Activated naive CD4-positive, alpha-beta T cell treated with anti-CD3 and anti-CD28 coated beads, Interleukin-2, amount 10 ng/mL, durations not matched to agents 7 days and 5 days (primary cell): ENCODE measurements at places on chromosomes 2 and 18.
A peak's percentile ranks its signal among the peaks of the same experiment; 100 is the strongest.

DNA sequence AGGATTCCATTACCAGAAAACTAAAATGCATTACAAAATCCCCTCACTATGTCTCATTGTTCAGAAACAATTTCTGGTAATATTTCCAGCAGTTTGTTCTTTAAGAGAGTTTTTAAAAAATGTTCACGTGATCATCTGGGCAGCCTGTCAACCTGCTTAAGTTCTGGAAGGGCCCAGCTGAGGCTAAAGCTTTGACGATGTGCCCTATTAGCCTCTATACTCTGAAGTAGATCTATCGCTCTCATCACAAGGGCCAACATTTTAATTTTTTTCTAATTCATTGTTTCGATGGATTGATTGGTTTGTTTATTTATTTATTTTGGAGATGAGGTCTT, 205.8 kb downstream of the PRKCE start:
- no peak overlapping the region for H3K27ac ChIP-seq
- peaks cover 37% of the 10 kb centered on the region for H3K4me1 ChIP-seq
- no peaks in the 10 kb centered on the region for H3K27me3 ChIP-seq
- DNase-seq: no peak

GRCh38 chr2:95362486-95362885, 40.0 kb upstream of the FAHD2A start:
- H3K4me1 ChIP-seq: no peaks in the 10 kb centered on the region
- H3K36me3 ChIP-seq: no peaks in the 10 kb centered on the region
- H3K27me3 ChIP-seq: peaks cover 15% of the 10 kb centered on the region
- no peak overlapping the region for H3K4me3 ChIP-seq
- DNase-seq: no peak
- no peak overlapping the region for H3K27ac ChIP-seq

DNA sequence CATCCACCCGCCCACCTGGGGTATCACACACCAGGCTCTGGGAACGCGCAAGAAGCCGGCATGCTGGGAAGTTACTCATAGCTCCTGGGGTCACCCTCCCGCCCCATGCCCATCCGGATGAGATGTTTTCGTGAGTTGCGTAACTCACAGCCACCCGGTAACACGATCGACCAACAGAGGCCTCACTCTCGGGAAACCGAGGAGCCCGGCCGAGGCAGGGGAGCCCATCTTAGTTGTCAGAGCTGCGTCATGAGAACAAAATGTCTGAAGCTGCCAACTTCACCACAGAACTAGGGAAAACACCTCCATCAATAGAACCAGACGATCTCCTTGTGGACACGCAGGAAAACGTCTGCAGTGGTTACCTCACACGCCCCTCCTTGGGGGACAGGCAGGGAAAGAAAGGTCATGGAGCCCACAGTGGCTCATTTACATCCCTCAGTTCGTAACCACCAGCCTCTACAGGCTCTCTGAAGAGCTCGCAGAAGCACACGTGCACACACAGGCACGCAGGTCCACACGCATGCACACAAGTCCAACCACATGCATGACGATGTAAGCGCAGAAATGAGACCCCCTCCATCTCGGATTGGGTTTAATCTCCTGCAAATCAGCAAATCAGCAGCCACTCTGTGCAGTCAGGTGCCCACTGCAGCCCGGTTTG, 26.2 kb downstream of the ADI1 start:
- peaks cover 4% of the 10 kb centered on the region for H3K36me3 ChIP-seq
- H3K27me3 ChIP-seq: no peaks in the 10 kb centered on the region
- no peak overlapping the region for H3K4me3 ChIP-seq
- no peak for DNase-seq

GRCh38 chr2:210459880-210460279, 16.7 kb downstream of the LANCL1 start:
- H3K27ac ChIP-seq: no peak overlapping the region
- no peaks in the 10 kb centered on the region for H3K27me3 ChIP-seq
- no peak overlapping the region for H3K4me3 ChIP-seq

DNA sequence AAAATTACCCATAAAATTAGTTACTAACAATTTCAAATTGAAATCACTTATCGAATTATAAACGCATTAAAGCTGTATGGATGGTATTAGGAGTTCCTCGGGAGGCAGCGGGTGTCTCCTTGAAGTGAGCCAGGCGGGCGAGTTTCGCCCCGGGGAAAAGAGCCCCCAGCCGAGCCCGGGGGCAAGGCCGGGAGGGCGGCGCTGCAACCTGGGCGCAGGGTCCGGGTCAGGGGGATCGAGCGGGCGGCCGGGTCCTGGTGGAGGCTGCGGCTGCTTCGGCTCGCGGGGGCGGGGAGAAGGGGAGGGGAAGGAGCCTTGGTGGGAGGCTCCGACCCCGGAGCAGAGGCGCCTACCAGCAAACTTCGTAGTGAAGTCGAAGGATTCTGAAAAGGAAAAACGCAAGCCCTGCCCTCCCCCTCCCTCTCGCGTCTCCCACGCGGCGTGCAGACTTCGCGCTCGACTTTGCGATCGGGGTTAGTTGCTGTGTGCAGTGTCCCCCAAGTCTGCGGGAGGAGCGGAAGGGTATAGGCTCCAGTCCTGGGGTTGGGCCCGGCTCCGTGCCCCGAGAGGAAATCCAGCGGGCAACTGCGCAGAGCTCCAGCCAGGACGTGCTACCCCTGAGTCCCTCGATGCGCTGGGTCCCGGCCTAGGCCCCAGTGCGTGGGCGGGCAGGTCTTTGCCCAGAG, 140.8 kb downstream of the MEIS1 start:
- no peak overlapping the region for H3K4me3 ChIP-seq
- H3K4me1 ChIP-seq: peaks cover 4% of the 10 kb centered on the region
- no peak for DNase-seq
- peaks cover 2% of the 10 kb centered on the region for H3K36me3 ChIP-seq

DNA sequence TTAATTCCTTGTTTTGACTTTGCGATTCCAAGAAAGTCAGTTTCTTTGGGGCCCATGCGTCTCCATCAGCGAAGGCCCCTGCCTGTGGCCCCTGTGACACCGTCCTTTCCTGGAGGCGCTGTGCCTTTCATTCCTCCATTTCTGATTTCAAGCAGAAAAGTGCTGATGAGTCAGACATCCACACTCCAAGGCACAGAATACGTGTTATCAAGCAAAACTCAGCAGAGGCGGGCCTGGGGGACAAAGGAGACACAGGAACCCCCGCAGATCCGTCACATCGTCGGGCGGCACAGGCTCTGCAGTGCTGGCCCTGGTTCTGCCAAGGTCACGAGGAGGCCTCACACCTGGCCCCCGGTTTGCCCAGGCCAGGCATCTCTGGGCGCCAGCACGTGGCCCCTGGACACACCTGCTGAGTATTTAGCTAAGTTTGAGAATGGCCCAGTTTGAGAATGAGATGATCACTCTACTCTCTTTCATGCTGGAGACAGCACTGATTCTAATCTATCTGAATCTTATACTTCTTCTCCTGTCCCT, 7.2 kb upstream of the SALL3 start:
- peaks cover 2% of the 10 kb centered on the region for H3K36me3 ChIP-seq
- DNase-seq: no peak
- H3K27ac ChIP-seq: no peak overlapping the region
- H3K27me3 ChIP-seq: peaks cover 73% of the 10 kb centered on the region

DNA sequence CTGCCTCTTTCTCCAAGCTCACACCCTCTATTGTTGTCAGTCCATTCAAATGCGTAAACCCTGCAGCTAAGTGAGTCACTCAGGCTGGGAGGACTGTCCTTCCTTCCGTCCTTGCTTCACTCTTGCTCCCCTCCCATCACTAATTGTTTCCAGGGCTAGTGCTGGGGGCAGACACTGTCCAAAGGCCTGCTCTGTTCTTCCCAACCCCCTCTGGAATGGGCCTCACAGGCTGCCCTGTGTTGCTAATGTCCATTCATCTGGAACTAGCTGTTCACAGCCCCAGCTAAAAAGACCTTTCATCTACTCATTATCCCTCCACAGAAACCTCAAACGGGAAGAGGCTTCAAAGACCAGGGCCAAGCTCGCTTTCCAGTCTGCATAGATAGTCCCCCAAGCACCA, 31.9 kb upstream of the NRP2 start:
- no peak overlapping the region for H3K27ac ChIP-seq
- no peak overlapping the region for H3K4me3 ChIP-seq
- no peak for DNase-seq

DNA sequence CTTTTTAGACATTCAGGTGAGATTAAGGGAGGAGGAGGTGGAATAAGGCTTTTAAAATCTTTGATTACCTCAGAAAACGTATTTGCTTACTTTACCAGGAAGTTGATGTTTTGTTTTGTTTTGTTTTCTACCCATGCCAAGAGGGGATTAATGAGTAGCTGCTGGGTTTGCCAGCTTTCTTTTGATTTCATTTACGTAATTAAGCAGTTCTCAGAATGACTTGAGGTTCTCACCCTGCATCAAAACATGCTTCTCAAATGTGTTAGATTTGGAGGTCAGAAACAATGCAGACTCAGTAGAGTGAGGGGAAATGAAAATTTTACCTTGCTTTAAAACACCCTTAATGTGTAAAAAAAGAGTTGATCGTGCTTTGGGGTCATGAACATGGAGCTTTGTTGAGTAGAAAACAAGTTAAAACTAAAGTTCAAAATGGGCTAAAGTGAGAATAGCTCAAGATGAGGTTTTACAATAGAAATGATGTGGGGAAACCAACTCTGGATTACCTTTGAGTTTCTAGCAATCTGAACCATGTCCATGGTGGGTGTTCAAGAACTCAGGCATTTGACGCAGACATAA, 217.1 kb upstream of the EPAS1 start:
- H3K36me3 ChIP-seq: no peaks in the 10 kb centered on the region
- H3K27me3 ChIP-seq: no peaks in the 10 kb centered on the region
- DNase-seq: no peak

- H3K4me1 ChIP-seq: no peaks in the 10 kb centered on the region
- peaks cover 9% of the 10 kb centered on the region for H3K27me3 ChIP-seq
- no peak overlapping the region for H3K27ac ChIP-seq
- H3K4me3 ChIP-seq: no peak overlapping the region
These were observed 193.4 kb upstream of the HDAC4 start for GRCh38 chr2:239594019-239594771.

- peaks cover 5% of the 10 kb centered on the region for H3K4me1 ChIP-seq
- H3K36me3 ChIP-seq: peaks cover 45% of the 10 kb centered on the region
- H3K27me3 ChIP-seq: no peaks in the 10 kb centered on the region
- no peak for DNase-seq
- no peak overlapping the region for H3K27ac ChIP-seq
These were observed 96.2 kb downstream of the GORASP2 start for GRCh38 chr2:171025214-171025613.

DNA sequence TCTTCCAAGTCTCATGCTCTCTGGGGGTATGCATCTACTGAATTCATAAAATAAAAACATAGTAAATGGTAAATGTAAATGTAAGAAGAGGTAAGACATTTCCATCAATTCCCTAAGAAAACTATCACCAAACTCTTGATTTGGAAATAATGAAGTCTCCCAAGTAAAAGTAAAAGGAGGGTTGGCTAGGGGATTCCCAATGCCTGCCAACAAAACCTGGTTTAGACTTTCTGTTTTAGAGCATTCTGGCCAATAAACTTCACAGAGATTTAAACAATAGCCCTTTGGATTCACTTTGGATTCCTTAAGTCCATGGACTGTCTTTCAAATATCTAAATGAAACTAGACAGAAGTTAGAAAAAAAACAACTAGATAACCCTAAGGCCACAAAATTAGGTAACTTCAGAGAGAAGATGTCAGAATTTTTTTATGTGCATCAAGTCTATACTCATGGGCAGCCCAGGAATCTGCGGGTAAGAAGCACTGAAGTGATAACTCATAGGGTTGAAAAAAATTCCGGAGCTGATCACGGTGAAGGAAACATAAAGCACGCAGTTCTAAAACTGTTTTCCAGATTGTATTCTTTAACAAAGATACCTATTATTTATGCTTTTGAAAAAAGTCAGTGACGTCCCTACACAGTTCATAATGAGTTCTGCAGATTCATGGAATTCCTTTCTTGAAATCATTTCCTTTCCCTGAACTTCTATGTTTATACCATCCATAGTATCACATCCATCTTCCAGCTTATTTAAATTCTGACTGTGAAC, 263.6 kb downstream of the AFF3 start:
- no peaks in the 10 kb centered on the region for H3K36me3 ChIP-seq
- no peak for DNase-seq
- H3K4me3 ChIP-seq: no peak overlapping the region
- H3K27me3 ChIP-seq: no peaks in the 10 kb centered on the region
- H3K27ac ChIP-seq: no peak overlapping the region

DNA sequence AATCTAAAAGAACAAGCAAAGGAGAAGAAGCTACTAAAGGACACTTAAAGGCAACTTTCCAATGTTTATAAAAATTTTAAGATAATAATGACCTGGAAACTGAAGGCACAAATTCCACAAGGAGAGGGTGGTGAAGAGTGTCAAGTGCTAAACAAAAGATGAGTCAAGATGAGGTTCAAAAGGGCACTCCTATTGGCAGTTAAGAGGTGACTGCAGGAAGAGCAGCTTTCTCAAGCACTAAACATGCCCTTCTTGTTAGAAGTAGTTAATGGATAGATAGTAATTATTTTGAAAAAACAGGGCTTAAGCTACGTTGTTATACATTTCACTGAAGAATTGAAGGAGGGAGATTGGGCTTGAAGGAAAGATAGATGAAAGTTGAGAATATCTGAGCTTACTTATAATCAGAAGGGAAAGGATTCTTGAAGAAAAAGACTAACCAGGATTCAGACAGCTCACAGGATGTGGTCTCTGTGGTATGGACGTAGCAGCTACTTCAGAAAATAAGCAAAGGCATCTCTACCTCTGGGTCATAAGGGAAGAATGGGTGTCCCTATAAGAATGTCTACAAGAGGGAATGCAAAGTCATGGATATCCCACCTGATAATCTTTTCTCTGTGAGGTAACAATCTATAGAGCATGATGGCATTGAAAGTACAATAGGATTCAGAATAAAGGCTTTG, 454.7 kb upstream of the SLC39A10 start:
- no peaks in the 10 kb centered on the region for H3K27me3 ChIP-seq
- H3K4me1 ChIP-seq: peaks cover 15% of the 10 kb centered on the region
- H3K27ac ChIP-seq: peak overlapping the region; percentile 26
- no peak overlapping the region for H3K4me3 ChIP-seq
- peak; percentile 43 for DNase-seq

GRCh38 chr2:84904151-84904550, 1.3 kb upstream of the TMSB10 start:
- peaks cover 66% of the 10 kb centered on the region for H3K4me1 ChIP-seq
- peak; percentile 22 for DNase-seq
- peak overlapping the region; percentile 94 for H3K27ac ChIP-seq
- peaks cover 32% of the 10 kb centered on the region for H3K36me3 ChIP-seq

DNA sequence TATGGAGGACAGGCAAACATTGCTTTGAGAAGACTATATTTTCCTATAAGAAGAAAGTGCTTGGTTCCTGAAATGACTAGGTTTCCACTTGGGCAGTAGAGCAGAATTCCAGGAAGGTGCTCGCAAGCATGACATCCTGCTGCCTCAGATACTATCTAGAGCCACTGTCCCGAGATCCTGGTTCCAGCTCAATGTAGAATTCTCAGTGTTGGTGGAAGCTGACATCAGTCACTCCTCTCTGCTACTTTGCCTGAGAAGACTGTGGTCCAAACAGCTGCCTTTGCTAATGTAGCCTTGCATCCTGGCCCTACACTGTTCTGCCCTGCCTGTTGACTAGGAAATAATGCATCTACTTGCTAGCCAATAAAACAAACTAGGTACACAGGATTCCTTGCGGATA, 50.0 kb upstream of the ITGA6 start:
- H3K27ac ChIP-seq: no peak overlapping the region
- peaks cover 18% of the 10 kb centered on the region for H3K27me3 ChIP-seq
- H3K4me1 ChIP-seq: no peaks in the 10 kb centered on the region
- no peak overlapping the region for H3K4me3 ChIP-seq
- DNase-seq: no peak

- peaks cover 3% of the 10 kb centered on the region for H3K4me1 ChIP-seq
- H3K36me3 ChIP-seq: peaks cover 1% of the 10 kb centered on the region
- H3K27ac ChIP-seq: no peak overlapping the region
- peaks cover 21% of the 10 kb centered on the region for H3K27me3 ChIP-seq
- H3K4me3 ChIP-seq: no peak overlapping the region
- DNase-seq: no peak
These were observed 98.2 kb upstream of the FHL2 start for GRCh38 chr2:105497094-105497493.
